ENCODE measurements at places on chromosomes 11 and 22. TPM values are rescaled to one million over a fixed set of nuclear protein-coding genes. Genes with fewer than 3 reads are reported as not detected.

Gene OR52I1
- total RNA-seq = 0.13 TPM

Gene OR5AP2
- total RNA-seq = not detected

Gene TIMP3
- total RNA-seq = 560 TPM

Gene SLC6A5
- not detected for total RNA-seq

Gene OR2AG2
- total RNA-seq = not detected

Gene DNHD1
- 33.1 TPM for total RNA-seq

Gene KIF18A
- total RNA-seq = 0.89 TPM

Gene ISX
- total RNA-seq = not detected
